ENCODE measurements at places on chromosomes 7 and 10.

- DNase-seq, result no peak
These were observed 861 bp upstream of the TSPAN14 start for GRCh38 chr10:80453056-80453841.

DNA sequence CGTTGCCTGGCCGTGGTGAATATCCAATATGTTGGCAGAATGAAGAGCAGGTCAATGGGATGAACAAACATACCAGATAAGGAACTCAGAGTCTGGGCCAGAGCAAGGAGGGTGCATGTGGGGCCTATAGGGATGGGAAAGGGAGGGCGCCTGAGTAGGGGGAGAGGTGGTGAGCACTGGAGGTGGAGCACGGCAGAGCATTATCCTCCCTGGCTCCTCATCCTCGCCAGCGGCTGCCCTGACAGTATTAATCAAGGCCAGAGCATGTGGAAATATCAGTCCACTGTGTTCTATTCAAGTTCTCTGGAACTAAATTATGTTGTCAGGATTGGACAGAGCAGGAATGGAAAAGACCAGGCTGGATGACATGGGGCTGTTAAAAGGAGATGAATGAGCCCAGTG is 254.8 kb upstream of the ZMIZ1 start:
- no peak for DNase-seq

GRCh38 chr10:129104266-129105045 is 362.6 kb upstream of the MGMT start:
- DNase-seq, result no peak

DNA sequence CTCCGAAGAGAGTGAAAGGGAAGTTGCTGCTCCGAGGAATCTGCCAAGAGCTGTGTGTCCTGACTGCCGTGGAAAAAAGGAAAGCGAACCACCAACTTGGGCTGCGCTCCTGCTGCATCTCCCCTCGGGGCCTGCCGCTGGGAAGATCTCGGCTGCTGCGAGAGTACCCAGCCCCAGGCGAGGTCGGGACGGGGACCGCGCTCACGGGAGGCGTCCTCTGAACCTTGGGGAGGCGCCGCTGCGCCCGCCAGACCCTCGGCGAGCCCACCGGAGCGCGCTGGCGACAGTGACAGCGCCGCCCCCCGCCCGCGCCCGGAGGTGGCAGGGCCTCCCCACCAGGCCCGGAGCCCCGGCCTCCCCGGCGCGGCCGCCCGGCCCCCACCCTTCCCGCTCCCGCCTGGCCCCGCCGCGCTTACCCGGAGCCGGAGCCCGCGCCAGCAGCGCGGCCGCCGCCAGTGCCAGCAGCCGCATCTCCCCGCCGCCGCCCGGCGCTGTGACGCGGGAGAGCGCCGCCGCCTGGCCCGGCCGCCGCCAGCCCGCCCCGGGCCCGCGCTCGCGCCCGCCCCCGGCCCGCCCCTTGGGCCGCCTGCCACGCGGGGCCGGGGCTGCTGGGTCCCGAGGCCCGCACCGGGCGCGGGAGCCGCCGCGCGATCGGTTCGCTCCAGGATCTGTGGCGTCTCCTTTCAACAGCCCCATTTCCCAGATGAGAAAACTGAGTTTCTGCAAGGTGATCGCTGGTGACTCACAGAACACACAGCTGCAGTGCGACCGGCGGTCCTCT is at the start of gene VSTM4:
TSS of gene VSTM4 (minus strand) at position 508 of the 781 bp plus-strand sequence. CDS start at position 471, 37 bp downstream.
- no peak for DNase-seq

- no peak for DNase-seq
These were observed 4.7 kb upstream of the ARPC1B start for GRCh38 chr7:99369767-99370391.

GRCh38 chr10:116947841-116948529 is 57.0 kb downstream of the SHTN1 start:
- no peak for DNase-seq

- no peak for DNase-seq
These were observed 37.0 kb downstream of the TBC1D12 start for GRCh38 chr10:94439275-94439861.

DNA sequence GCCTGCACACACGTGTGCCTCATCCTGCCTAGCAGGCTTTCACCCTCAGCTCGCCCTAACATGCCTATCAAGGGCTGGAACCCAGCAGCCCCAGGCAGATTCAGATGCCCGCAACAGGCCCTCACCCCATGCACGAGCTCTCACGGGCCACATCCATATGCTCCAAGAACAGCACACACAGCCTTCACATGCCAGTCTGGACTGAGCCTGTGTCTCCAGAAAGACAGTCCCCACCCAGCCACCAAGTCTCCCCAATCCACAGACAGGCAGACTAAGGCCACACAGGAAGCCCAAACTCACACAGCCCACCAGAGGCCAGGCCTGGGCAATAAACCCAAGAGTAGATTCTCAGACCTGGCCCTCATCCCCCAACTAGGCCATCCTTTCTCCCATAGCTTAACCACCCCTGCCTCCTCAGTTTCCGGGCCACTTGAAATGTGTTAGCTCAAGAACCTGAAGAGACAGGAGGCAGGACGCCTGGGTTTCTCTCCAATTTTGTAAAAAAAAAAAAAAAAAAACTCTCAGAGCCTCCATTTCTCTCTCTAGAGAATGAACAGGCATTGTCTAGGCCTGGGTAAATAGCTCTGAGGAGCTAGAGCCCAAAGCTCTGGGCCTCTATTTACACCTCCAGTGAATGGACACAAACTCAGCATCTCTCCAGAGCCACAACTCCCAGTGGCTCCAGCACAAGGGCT is 6.8 kb downstream of the LDB1 start:
- no peak for DNase-seq

GRCh38 chr10:77965294-77965693 is 38.7 kb upstream of the DLG5 start:
- DNase-seq, result no peak

- no peak for DNase-seq
These were observed 241.6 kb downstream of the SNX10 start for GRCh38 chr7:26533217-26533616.

GRCh38 chr10:3154666-3155065 is 17.9 kb downstream of the PITRM1 start:
- no peak for DNase-seq

DNA sequence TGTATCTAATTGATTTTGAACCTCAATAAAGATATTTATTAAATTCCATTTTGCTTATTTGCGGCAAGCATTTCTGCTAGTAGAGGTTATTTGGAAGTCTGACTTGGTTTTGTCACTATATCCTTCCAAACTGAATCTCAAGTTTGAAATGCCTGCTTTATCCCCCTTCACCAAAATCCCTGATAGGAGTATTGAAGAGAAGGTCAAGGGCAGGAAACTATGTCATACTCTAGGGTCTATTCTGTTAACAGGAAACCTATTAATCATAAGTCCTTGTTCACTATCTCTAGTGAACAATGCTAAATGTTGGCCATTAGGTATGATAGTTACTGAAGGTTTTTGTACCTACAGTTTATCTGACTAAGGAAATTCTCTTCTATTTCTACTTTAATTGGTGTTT is 11.5 kb downstream of the GNAT3 start:
- DNase-seq, result no peak

DNA sequence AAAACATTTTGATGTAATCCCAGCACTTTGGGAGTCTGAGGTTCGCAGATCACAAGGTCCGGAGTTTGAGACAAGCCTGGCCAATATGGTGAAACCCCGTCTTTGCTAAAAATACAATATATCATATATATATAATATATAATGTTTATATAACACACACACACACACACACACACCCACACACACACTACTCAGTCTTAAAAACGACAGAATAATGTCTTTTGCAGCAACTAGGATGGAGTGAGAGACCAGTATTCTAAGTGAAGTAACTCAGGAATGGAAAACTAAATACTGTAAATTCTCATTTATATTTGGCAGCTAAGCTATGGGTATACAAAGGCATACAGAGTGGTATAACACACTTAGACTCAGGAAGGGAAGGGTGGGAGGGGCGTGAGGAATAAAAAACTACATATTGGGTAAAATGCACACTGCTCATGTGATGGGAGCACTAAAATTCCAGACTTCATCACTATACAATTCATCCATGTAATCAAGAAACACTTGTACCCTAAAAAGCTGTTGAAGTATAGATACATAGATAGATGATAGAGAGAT is 231.2 kb upstream of the SEMA3A start:
- no peak for DNase-seq

GRCh38 chr10:61845950-61846268 is 55.6 kb upstream of the ARID5B start:
- no peak for DNase-seq

GRCh38 chr10:51744235-51745000 is 45.0 kb upstream of the CSTF2T start:
- DNase-seq, result no peak

DNA sequence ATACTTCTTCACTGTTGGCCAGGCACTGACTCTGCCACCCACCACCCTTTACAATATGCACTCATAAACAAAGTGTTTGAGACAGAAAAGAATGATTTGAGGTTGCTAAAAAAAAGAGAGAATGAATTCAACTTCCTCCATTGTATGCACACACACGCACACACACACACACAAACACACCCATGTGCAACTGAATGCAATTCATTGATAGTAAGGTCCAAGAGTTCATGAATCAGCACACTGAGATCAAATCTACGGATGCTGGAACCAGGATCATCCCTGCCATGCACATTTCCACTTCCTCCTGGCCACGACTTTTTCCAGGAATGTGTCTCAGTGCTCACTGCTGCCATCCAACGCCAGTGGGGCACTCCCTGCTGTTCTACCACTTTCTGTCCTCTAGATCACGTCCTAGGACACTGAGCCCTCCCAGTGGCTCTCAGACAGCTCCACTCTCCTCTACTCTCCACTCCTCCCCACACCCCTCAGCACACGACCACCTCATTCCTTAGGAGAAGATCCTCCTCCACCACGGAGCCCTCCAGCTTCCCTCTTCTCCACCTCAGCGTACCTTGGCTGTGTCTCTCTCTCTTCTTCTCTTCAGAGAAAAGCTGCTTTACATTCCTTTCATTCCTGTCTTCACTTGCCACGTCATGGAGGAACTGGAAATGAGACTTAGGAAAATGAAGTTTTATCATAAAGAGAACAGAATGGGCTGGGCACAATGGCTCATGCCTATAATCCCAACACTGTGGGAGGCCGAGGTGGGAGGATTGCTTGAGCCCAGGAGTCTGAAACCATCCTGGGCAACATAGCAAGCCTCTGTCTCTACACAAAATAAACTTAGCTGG is 12.0 kb upstream of the TMEM213 start:
- DNase-seq, result no peak

DNA sequence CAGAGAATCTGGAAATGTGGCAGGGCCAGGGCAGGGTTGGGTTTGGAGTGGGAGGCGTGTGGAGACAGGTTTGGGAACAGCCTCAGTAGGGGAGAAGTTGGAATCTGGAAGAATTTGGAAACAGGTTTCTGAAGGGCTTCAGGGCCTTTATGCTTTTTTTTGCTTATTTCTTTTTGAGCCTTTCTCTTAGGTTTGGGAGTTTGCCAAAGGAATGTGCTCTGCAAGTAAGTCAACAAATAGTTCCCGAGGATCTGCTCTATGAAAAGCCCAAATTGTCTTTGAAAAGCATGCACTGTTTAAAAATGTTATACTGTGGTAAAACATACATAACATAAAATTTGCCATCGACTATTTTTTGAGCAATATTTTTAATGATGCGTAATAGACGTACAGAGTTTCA is 86.7 kb upstream of the ADRB1 start:
- no peak for DNase-seq

- DNase-seq, result no peak
These were observed 194.6 kb downstream of the COBL start for GRCh38 chr7:51121931-51122425.

DNA sequence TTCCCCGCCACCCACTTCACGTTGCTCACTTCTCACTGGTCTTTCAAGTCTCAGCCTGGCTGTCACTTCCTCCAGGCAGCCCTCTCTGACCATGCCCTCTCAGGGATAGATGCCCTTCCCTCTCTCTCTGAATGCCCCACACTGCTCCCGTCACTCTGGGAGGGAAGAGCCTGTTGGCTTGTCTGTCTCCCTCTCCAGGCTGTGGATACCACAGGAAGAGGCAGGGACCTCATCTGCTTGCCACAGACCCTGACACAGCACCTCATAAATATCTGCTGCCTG is 93.1 kb downstream of the OAT start:
- no peak for DNase-seq

- no peak for DNase-seq
These were observed 28.2 kb downstream of the ZNF25 start for GRCh38 chr10:37948210-37948609.

GRCh38 chr7:83162402-83163256 is at the start of gene PCLO:
Gene PCLO, minus strand, starts transcription at chr7:83162884. Its CDS starts 292 bp downstream, at chr7:83162592.
- peak; percentile 20 for DNase-seq

DNA sequence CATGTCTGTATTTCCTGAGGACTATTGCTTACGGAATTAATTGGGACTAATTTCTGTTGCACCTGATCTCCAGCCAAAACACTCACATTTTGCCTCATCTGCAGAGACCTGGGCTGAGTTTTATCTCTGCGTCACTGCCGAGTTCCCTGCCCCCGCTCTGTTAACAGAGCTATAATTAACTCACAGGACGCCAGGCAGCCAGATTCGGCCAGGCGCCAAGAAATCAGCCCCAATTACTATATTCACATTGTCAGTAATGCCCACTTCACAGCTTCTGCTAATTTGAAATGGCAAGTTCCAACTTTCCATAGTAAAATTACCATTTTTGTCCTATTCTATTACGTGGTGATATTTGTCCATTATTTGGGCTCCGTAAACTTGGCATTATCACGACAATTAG is 130.5 kb downstream of the CUX1 start:
- no peak for DNase-seq

GRCh38 chr7:56287429-56288138 is 171.4 kb upstream of the NUPR2 start:
- DNase-seq, result no peak

DNA sequence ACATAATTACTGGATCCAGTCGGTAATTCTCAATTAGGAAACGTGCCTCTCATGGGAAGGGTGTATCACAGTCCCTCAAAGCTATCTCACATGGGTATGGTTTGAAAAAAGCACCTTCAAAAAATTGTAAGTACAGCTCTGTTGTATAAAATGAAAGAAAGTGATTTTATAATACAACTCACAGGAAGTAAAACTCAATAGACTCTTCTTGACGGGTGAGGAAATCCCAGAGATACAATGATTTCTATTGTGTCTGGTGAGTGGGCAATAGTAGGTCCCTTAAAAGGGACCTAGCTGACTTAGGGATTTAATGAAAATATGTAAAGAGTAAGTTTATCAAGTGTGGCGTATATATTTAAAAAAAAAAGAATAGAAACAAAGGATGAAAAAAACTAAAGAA is 27.0 kb downstream of the TASOR2 start:
- DNase-seq, result no peak

DNA sequence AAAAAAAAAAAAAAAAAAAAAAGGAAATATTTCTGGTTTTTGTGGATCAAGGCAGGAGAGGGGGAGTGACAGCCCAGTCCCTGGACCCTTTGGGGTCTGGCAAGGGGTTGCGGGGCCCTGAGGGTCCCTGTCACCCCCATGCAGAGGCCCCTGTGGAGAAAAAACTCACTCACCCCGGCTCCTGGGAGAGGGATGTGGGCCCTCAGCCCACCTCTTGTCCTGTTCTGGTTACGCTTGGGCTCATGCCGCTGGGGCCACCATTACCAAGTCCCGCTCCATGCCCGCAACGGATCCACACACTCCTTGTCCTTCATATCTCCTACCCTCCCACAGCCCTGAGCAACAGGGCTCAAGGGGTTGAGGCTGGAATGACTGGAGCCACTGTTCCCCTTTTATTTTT is 1.0 kb upstream of the TMEM184A start:
- no peak for DNase-seq

GRCh38 chr10:22690614-22691431 is 23.6 kb downstream of the PIP4K2A start:
- no peak for DNase-seq

All from CD4-positive, alpha-beta T cell treated with Interleukin-15 for 1 hour (primary cell).